ENCODE measurements at places on chromosomes 2 and 18.

DNA sequence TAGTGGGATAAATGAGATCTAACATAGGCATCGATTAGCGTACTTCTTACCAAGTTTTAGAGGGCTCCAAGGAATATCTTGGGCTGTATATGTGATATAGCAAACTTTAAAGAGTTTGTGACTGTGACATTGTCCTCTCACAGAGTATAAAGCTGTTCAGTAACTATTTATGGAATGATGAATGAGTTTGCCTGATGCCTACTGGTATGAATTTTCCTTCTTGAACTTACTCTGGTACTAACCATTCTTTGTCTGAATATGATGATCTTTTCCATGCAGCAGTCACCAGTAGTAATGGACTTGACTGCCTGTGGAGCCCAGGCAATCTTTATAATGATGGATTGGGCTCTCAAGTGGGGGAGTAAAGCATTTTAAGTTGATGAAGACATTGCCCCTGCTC is 120.5 kb downstream of the PARD3B start:
- no peak for DNase-seq

DNA sequence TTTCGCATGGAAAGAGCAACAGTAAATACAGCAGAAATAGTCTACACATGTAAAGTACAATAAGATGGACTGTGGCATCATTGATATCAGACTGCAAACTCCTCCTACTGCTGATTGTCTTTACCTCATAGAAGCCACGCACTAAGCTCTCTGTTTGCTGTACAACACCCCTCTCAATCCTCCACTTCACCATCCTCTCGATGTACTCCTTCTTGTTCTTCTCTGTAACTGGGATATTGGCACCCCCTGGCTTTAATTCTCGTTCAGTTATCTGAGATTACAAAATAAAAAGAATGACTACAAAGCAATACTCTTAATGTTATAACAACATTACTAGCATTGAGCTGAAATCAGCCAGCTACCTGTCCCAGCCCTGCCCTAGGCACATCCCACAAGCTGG is 49.3 kb upstream of the STK17B start:
- DNase-seq, result no peak

GRCh38 chr2:220396287-220396686 is 768.9 kb downstream of the SLC4A3 start:
- no peak for DNase-seq

- no peak for DNase-seq
These were observed 386.9 kb downstream of the FIGN start for GRCh38 chr2:163348857-163349380.

DNA sequence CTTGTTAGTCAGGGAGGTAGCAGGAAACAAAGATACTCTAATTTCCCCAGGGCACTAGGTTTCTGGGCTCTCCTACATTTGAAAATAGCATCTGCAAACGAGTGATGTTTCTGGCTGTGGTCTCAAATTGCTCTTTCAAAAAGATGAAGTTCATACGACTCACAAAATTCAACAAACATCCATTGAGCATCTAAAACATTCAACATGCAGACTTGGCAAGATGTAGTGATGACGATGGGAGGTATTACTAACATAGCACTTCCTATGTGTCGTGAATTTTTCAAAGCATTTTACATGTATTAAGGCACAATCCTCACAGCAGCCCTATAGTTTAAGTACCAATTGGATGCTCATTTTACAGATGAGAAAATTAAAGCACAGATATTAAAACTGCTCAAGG is 5.2 kb downstream of the CCBE1 start:
- DNase-seq, result no peak

- DNase-seq, result no peak
These were observed 7.7 kb upstream of the MMADHC start for GRCh38 chr2:149595056-149595963.

GRCh38 chr18:74610051-74610615 is 12.5 kb downstream of the ZNF407 start:
- DNase-seq, result no peak

- DNase-seq, result no peak
These were observed 146.8 kb upstream of the KCNJ3 start for GRCh38 chr2:154551649-154552048.

- DNase-seq, result no peak
These were observed 69.0 kb upstream of the ASAP2 start for GRCh38 chr2:9137379-9138150.

- DNase-seq, result no peak
These were observed 18.4 kb downstream of the PREPL start for GRCh38 chr2:44342854-44343253.

DNA sequence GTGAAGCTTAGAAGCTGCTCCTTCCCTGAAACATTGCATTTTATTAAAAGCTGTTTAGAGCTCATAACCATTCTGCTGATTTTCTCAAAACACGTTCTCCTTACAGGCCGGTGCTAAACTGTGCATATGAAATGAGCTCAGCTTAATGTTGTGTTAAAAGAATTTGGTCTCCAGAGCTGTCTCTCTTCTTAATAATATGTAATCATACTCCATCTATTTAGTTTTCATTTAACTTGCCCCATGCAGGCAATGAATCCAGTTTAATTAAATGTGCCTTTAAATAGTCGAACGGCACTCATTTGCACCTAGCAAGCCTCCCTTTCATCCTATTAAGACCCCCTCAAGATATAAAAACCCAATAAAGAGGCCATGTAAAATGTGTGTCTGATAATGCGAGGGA is 76.3 kb downstream of the HNMT start:
- DNase-seq, result no peak

- no peak for DNase-seq
These were observed 533.9 kb upstream of the CRIM1 start for GRCh38 chr2:35821675-35822074.

DNA sequence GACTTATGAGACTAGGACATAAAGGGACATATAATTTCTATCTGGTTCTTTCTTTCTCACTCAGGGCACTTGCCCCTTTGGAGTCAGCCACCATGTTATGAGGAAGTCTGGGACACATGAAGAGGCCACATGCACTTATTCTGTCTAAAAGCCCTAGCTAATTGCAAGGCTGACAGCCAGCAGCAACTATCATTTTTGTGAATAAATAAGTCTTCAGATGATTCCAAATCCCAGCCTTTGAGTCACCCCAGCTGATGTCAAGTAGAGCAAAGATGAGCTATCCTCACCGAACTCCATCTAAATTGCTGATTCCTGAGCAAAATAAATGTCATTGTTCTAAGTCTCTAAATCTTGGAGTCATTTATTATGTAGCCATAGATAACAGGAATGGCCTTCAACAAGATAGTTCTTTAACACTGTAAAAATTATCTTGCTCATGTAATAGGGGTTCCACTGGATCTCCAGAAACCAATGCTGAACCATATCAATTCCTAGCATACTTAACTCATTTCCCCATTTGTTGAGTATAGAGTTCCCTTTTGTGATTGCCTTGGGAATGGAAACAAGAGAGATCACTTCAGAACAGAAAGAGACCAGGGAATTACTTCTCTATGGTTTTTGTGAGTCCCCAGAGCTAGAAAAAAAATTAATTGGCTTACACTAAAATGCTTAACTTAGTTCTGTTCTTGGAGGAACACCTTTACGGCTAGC is 50.6 kb upstream of the FN1 start:
- no peak for DNase-seq

DNA sequence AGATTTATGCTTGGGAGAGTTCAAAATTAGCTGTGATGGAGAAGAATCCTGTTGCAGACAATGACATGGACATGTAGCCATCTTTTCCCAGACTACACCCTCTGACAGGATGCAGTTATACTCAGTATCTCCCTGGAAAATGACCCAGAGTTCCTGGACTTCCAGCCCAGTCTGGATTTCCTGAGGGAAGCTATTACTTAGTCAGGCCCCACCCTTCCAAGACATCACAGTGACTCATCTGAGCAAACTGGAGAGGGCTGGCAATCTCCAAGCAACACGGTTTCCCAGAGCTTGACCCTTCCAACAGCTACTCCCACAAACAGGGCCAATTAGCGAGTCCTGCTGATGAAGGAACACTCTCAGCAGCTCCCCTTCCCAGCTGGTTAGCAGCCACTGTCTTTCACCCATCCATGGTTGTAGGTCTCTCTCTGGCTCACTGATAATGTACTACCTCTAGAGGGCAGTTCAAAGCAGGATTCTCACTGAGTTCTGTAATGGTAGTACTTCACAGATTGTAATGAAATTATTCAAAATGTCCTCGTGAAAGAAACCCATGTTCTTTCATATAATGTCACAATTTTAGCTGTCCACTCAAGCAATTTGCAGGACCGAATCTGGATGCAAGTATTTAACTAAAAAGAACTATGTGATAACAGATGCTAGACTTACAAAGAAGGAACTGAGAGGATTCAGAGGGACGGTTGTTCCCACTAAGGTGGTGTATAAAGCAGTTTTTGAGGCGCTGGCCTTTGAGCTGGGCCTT is 110.2 kb downstream of the MDH1 start:
- no peak for DNase-seq

DNA sequence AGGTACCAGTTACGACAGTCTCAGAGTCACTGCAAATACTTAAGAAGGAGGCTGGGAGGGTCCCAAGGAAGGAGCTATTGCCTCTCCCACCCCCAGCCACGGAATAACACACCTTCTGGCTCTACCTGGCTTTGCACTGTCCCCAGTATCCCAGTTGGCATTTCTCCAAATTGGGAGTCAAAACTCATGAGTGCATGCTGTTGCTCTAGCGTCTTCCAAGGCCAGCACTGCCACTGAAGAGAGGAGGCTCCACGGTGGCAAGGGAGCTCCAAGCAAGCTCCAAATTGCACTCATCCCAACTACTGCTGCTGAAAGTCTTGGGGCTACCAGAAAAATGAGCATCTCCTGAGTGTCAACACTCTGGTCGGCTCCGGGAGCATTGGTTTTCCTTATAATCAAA is 1.6 kb downstream of the SCTR start:
- no peak for DNase-seq

DNA sequence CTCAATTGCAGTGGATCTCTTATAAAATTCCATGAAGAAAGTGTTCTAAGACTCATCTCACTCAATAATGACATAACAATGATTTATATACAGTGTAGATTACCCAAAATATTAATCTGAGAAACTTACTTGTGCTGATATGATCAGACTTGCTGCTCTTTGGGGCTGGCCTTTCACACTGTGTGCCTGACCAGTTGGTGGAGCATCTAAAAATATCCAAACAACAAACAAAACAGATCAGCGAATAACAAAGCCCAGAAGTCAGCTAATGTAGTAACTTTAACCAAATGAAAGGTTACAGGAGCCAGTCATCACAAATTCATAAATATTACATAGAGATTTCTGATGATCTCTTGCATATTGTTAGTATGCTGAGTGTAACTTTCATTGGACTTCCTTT is 1466.8 kb upstream of the NXPH2 start:
- no peak for DNase-seq

DNA sequence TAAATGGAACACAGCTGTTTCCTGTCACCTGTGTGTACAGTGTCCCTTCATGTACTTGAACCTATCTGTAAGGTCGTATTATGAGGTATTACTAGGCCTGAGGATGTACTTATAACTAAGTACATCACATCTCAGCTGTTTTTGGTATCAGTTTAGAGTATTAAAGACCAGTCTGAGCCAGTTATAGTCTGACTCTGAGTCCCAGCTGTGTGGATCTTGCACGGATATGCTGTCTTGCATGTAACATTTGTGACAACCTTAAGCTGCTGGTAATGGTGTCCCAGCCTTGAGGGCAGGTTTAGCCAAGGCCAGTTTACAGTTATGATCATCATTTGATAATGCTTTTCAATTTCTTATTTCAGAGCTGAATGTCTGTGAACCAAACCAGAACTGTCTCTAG is 496.3 kb downstream of the SLC4A3 start:
- DNase-seq, result no peak

GRCh38 chr2:65371074-65371434 is 61.3 kb downstream of the SPRED2 start:
- DNase-seq, result no peak

- DNase-seq, result peak; percentile 87
These were observed 856.1 kb upstream of the ID2 start for GRCh38 chr2:7825591-7826312.

DNA sequence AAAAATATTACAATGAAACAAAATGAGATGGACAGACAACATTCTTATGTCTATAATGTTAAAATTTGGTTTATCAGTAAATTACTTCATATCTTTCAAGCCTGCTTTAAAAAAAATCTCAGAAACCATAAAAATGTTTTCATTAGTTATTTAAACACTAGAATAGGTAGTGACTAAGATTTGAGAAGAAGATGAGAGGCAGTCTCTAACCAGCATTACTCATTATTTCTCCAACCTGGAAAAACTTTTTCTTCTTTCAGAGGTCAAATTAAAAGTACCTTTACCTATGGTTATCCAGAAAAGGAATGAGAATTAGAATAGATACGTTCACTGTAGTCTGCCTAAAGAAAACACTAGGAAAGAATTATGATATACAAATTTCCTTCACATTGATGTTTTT is 50.3 kb downstream of the IKZF2 start:
- no peak for DNase-seq

GRCh38 chr18:23260926-23261590 is 125.8 kb downstream of the CABLES1 start:
- no peak for DNase-seq

DNA sequence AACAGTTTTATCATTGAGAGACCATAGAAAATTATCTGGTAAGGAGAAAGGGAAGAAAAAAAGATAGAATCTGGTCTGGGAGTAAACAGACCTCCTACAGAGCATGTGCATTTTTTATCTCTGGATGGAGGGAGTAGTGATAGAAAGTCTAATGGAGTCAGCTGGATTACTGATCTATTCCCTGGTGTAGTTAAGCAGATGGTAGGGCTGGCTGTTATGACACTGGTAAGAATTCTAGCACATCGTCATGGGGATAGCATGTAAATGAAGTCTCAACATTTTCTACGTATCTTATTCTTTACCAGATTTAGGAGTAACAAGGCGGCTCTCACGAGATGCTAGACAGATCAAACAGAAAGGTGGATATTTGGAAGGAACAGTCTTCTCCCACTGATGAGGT is 407.4 kb downstream of the NRXN1 start:
- no peak for DNase-seq

Measured in activated CD4-positive, alpha-beta memory T cell treated with anti-CD3 and anti-CD28 coated beads for 36 hours (primary cell).